Cardiac fibroblast (primary cell): ENCODE measurements at places on chromosomes 1 and 21.

GRCh38 chr1:114700036-114700600 is 4.8 kb upstream of the AMPD1 start:
- no peak for DNase-seq

DNA sequence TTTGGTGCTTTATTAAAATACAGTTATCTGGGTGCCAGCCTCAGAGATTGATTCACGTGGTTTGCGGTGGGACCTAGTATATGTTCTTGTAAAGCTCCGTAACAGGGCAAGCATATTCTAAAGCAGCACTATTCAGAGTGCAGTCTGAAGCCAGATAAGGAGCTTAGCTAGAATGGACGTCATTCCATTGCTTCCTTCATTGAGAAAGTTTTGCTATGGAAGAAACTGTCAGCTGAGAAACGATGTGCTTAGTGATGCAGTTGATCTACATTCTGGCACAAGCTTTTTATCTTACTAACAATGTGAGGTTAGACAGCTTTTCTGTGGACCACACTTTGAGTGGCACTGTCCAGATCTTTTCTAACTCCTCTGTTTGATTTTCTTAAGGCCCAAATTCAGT is 26.2 kb downstream of the SLC44A3 start:
- peak; percentile 69 for DNase-seq

DNA sequence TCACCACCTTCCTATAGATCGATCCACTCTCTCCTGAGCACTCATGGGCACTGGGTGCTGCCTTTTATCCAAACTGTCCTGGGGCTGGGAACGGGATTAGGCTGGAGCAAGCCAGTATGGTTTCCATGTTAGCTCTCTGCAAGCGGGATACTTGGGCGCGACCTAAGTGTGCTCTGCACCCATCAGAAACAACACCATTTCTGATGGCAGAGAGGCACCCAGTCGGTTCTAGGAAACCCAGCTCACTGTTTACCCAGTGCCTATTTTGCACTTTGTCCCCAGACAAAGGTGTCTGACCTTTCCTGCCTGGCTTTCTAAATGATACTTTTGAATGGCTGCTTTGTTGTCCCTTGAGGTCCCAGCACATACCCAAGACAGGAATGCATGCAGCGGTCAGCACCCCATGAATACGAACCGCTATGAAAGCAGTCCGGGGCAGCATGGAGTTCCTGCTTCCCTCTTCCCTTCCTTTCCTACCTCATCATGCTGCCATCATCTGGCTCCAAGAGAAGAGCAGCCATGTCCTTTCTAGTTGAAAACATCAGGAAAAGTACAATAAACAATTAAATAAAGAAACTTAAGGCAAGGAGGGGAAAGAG is 83.9 kb downstream of the TRABD2B start:
- no peak for DNase-seq

GRCh38 chr1:2539312-2539907 is 9.3 kb upstream of the HES5 start:
- no peak for DNase-seq

- no peak for DNase-seq
Measured at GRCh38 chr1:15662477-15662876, 21.6 kb upstream of the PLEKHM2 start.

- DNase-seq = no peak
Measured at GRCh38 chr1:76080552-76081079, 6.1 kb downstream of the ST6GALNAC3 start.

DNA sequence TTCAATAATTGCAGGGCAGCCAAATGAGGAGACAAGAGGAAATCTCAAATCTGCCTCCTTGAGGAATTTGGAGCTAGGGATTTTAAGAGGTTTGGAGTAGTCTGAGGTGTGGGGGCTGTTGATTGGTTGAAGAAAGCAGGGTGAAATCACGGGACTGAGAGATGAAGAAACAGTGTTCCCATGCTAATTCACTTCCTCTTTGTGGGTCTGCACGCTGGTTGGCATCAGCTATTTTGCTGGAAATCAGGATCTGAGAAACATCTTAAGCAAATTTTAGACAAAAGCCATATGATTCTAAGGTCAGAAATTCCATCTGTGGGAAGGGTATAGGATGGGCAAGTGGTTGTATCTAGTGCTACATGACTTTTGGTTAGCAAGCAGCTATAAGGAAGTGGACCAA is 107.1 kb upstream of the PAXBP1 start:
- no peak for DNase-seq

- no peak for DNase-seq
Measured at GRCh38 chr1:47474278-47475193, 36.7 kb downstream of the FOXD2 start.

- DNase-seq = no peak
Measured at GRCh38 chr1:197904126-197904787, 1.8 kb downstream of the C1orf53 start.

- DNase-seq = peak; percentile 56
Measured at GRCh38 chr1:150366416-150367296, 2.7 kb downstream of the RPRD2 start.

GRCh38 chr1:21910558-21911204 is 26.4 kb downstream of the HSPG2 start:
- no peak for DNase-seq

DNA sequence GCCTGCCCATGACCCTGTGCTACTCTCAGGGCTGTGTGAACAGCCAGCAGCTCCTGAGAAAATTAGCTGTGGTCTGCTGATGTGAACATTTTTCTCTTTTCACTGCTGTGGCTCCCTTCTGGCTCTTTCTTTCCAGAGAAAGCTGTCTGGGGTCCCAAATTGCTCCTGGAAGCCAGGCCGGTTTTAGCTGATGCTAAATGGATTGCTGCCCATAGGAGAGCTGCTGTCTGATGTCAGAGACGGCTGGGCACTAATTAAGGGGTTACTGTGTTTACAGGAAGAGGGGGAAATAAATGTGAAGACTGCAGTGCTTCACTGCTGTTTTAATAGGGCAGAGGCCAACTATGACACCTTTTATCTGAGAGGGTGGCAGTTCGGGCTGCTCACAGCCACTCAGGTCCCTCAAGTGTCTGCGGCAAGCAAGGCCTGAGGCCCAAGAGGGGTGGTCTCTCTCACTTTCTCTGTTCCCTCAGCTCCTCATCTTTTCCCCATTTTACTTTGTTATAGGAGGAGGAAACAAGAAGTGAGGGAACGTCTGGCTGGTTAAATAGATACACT is 106.0 kb upstream of the GNG12 start:
- DNase-seq = no peak

- DNase-seq = peak; percentile 86
Measured at GRCh38 chr1:163174524-163175437, 27.9 kb downstream of the RGS5 start.

DNA sequence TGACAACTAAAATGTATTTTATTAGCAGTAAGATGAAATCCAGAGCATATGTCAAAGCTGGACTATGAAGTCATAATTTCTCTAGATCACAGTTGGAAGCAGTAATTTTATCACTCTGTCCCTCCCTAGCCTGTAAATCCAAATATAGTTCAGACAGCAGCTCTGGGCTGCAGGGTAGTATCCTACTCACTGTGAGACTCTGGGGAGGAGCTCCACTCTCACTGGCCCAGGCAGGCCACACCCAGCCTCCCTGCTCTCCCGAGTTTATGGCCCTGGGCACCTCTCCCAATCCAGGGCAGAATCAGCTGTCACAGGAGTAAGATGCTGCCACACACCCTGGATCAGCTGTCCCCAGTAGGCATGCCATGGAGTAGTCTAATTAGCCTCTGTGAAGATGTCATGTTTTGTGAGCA is 131.1 kb downstream of the HLCS start:
- DNase-seq = no peak

- DNase-seq = no peak
Measured at GRCh38 chr1:208040821-208041297, 129.9 kb upstream of the CD34 start.

DNA sequence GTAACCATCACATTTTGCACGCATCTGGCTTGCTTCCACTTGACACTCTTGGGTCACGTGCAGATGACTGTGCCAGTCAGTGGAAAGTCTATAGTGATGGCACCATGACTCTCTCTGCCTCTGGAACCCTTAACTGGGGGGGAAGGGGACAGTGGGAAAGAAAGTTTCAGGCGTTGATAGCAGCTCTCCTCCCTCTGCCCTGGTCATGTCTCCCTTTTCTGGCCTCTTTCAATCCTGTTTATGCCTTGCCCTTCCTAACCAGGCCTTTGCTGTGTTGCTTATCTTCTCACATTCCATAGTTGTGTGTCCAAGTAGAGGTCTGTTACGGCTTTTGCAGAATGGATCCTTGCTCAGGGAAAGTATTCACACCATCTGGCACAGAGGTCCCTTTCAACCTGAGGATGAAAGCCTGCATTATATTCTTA is 93.5 kb downstream of the NRDC start:
- peak; percentile 14 for DNase-seq

DNA sequence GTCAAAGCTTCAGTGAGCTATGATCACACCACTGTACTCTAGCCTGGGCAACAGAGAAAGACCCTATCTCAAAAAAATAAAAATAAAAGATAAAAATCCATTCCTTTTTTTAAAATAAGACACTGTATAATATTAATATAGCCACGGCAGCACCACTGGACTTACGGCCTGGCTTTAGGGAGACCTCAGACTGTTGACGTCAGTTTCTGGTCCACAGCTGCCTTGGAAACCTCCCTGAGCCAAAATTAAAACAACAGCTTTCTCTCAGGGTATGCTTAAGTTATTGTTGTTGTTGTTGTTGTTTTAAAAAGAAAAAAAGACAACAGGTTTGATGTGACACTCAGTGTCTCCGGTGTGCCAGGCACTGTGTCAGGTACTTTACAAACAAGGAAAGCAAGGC is 42.0 kb downstream of the CAPZB start:
- DNase-seq = no peak

- peak; percentile 93 for DNase-seq
Measured at GRCh38 chr1:67889953-67890567, 56.8 kb upstream of the GNG12 start.

DNA sequence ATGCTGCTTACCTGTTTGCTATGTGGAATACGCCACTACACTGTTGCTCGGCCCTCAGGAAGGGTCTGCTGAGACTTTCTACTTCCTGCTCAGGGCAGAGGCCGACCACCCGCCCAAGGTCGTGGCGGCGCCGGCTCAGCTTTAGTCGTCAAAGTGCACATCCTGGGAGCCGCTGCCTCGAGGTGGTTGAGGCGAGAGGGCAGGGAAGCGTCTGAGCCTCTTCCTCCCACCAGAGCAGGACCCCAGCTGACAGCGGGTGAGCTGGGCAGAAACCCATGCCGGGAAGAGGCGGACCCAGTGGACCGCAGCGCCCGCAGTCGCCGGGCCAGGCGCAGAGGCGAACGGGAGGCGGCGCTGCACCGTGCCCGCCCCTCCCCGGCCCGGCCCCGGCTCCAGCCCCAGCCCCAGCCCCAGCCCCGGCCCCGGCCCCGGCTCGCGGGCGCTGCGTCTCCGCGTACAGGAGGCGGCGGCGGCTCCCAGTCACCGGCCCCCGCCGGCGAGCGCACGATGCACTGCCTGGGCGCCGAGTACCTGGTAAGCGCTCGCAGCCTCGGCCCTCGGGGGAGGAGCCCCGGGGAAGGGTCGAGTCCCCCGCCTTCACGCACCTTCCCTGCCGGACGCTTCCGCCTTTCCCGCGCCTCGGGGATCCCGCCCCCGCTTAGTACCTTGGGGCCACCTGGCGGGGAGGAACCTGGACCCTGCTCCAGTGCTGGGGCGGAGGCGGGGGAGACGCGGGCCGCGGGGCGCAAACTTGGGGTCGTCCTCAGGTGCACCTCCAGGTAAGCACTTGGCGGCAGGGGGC is at the start of gene SLC44A3:
Gene SLC44A3 (plus strand): TSS at position 413 of the 802 bp plus-strand sequence. CDS start 95 bp downstream, at position 508.
- peak; percentile 63 for DNase-seq

DNA sequence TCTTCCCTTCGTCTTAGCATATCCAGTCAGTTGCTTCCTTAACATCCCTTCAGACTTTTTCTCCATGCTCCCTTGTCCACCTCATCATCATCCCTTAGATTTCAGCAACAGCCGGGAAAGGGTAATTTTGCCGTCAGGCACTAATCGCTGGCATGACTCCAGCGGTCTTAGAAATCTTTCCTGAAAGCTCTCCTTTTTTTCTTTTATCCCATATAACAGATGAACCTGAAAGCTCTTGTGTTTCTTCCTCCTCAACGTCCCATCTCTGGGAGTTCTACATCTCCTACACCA is 10.4 kb upstream of the BOLA1 start:
- DNase-seq = peak; percentile 71

DNA sequence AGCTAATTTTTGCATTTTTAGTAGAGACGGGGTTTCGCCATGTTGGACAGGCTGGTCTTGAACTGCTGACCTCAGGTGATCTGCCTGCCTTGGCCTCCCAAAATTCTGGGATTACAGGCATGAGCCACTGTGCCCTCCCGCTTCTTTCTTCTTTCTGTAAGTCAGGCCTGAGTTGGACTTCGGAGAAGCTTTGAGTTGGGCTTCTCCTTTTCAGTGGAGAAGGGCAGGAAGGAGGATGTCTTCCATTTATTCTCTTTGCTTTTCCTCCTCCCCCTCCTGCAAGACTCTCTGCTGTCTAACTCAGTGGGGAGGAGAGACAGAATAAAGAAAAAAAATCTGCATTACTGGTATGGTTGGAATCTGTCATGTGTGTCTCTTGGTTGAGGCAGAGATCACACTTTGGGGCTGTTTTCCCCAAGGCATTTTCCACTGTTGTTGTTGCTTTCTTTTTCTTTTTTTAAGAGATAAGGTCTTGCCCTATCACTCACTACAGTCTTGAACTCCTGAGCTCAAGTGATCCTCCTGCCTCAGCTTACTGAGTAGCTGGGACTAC is 13.2 kb upstream of the DEGS1 start:
- no peak for DNase-seq

DNA sequence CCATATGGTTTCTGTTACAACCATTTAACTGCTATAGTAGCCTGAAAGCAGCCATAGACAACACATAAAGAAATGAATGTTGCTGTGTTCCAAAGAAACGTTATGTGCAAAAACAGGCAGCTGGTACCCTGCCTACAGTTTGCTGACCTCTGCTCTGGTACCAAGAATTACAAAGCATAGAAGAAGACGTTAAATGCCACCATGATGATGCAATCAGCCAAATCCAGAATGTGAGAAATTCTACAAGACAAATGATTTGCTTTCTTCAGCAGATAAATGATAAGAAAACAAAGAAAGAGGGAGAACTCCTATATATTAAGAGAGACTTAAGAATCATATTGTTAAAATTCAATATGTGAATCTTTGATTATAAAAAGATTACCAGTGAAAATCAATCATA is 97.8 kb upstream of the PDE4B start:
- peak; percentile 4 for DNase-seq

DNA sequence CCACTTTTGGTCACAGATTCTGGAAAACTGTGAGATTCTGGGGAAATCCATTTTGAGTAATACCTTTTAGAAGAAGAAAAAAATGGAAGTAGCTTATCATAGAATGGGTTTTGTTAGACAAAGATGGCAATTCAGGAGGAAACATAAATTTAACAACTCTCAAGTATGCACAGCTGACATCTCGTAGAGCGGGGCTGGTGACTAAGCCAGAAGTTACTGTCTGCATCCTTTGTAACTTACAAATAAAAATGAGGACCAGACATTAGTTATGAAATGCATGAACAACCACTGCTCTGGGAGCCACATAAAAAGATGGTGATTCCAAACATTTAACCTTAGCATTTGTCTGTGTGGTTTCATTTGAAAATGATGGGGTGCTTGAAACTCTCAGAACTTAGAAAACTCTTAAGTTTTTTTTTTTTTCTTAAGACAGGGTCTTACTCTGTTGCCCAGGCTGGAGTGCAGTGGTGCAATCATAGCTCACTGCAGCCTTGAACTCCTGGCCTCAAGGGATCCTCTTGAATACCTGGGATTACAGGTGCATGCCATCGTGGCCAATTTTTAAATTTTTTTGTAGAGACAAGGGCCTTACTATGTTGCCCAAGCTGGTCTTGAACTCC is 49.2 kb upstream of the ATP5PO start:
- peak; percentile 44 for DNase-seq

GRCh38 chr1:197448121-197448779 is 180.2 kb downstream of the CRB1 start:
- no peak for DNase-seq

- DNase-seq = no peak
Measured at GRCh38 chr1:230352537-230352936, 73.6 kb downstream of the PGBD5 start.
